ENCODE measurements at places on chromosomes 11 and 22.

DNA sequence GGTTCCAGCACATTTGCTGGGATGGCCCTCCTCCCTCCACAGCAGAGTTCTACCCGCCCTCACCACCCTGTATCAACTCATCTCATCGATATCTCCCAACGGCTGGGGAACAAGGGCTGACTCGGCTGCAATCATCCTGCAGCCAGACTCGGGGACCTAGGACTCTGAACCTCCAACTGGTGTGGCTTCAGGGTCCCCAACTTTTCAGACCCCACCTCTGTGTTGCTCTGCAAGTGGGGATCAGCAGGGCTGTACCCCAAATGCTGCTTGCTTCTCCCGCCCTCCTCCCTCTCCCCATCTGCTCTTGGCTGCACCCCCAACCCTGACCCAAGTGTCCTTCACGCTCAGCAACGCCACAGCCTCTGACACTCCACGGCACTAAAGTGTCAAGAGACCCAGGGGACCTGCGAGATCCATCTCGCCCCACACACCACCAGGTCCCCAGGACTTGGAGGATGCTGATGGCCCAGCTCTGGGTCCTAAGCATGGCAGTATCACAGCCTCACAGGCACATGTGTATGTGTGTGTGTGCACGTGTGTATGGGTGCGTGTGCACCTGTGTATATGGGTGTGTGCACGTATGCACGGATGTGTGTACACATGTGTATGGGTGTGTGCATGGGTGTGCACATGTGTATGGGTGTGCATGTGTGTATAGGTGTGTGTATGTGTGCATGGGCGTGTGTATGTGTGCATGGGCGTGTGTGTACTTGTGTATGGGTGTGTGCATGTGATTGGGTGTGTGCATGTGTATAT is 26.4 kb downstream of the KCNQ1 start:
- DNase-seq = no peak

- DNase-seq = no peak
Observed at GRCh38 chr11:8971924-8972316, 7.7 kb upstream of the TMEM9B start.

DNA sequence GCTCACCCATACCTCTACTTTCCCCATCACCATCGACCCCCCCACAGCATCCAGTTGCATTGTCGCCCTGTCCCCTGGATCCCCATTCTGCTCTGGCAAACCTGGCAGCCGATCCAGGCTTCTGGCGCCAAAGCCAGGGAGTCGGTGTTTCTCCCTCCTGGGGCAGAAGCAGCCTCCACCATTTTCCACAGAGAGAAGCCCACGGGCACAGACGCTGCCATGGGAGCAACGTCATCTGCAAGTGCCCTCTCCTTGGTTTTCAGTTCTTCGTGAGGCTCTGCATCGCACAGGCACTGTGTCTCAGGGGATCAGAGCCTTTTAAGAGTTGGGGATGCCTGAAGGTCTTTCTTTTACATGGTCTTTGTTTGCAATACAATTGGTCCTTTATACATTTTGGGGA is 2.3 kb downstream of the YPEL4 start:
- no peak for DNase-seq

GRCh38 chr11:69398529-69399492 is 82.7 kb upstream of the LINC01488 start:
- no peak for DNase-seq

DNA sequence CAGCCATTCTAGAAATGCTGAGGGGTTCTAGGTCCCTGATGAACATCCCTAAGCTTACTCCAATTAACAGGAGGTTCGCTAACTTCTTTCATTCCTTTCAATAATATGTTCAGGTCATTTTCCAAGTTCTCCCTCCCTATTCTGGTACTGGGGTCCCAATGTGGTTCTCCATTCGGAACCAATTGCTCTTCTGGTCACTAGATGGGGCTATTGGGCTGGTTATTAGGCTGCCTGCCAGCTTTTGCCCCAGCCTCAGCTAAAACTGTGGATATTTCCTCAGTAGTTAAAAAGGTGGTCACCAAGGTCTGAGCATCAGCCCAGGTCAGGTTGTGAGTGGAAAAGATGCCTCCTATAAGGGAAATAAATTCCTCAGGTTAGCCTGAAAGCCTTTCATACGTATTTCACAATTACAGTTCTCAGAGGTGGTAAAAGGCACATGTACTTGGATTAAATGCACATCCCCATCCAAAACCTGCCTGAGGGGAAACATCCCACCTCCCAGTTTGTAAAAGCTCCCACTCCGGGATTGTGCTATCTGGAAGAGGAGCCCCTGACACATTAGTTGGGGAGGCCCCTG is 161.1 kb upstream of the CCDC179 start:
- no peak for DNase-seq

GRCh38 chr11:84673753-84674152 is 953.4 kb downstream of the DLG2 start:
- DNase-seq = no peak

- DNase-seq = no peak
Observed at GRCh38 chr22:44878483-44879300, 126.3 kb downstream of the ARHGAP8 start.

- DNase-seq = no peak
Observed at GRCh38 chr22:31659246-31659645, 2.8 kb downstream of the PISD start.
